ENCODE measurements at places on chromosomes 16 and 17.

DNA sequence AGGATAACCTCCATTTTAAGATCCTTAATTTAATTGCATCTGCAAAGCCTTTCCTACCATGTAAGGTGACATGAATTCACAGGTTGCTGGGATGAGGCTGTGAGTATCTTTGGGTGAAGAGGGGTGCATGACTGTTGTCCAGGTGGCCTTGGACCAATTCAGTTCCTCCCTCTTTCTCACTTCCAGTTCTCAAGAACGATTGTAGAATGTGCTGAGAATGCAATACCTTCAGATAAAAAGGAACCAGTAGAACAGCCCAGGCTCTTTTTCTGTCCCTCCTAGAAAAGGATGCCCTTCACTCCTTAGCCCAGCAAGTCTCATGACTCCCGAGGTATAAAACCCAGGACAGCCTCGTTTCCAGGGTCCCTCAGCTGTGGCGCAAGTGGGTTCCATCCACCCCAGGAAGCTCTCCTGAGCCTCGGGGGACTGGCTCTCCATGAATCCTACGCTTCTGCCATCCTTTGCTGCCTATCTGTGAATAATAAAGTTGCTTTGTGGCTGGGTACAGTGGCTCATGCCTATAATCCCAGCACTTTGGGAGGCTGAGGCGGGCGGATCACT, 61.6 kb upstream of the FA2H start:
- DNase-seq: no peak

- DNase-seq: no peak
These were observed 1.1 kb upstream of the UBE2I start for GRCh38 chr16:1308036-1308976.

- no peak for DNase-seq
These were observed 2.0 kb upstream of the KIFC3 start for GRCh38 chr16:57804111-57804837.

GRCh38 chr16:55046916-55047315, 116.3 kb downstream of the IRX5 start:
- no peak for DNase-seq

GRCh38 chr17:7589891-7590691, at the start of gene SOX15:
TSS of gene SOX15 (minus strand) at chr17:7590094. CDS start at chr17:7589676, 418 bp downstream.
- DNase-seq: no peak

DNA sequence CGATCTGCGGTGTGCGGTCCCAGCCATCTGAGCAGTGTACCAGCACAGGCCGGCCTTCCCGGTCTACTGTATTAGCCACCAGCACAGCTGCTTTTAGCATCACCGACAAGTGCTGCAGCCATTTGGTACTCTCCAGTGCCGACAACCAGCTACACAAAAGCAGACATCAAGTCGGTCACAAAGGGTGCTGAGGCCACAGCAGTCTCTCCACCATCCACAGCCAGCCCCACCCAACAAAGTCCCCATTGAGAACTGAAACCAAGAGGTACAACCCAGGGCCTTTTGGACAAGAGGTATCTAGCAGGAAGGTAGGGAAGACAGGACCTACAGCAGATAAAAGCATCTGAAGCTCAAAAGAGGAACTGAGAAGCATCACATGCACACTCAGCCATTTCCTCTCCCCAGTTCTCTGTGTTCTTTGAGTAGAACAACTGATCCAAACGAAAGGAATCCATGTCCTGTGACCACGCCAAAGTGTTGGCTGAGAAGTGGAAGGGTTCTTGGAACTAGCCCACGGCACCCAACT, 9.5 kb downstream of the MTMR4 start:
- no peak for DNase-seq

- no peak for DNase-seq
These were observed 930 bp downstream of the CHMP1A start for GRCh38 chr16:89656435-89657121.

DNA sequence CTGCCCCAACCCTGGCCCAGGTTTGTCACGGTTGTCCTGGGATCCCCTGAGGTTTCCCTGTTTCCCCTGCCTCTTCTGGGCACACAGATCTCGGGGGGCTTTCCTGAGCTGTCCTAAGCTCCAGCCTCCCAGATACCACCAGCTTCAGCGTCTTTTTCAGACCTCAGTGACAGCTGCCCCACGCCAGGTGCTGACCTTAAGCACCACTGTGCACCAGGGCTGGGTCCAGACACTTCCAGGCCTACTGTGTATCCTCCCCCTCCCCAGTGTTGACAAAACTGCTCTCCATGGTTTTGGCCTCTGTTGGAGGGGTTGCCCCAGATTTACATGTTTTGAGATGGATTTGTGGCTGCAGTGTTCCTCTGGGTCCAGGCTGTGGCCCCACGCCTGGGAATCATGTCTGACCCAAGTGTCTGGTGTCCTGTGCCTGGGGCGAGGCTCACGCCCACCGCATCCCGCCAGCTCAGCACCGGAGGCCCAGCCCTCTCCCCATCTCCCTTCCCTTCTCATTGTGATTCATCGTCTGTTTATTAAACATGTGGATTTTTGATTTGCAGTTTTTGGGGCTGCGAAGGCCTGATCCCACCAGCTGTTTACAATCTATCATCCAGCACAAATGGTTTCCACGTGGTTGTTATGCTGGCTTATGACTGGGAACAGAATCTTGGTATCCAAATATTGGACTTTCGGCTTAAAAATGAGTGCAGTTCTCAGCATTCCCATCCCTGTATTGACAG, 82.1 kb downstream of the METRNL start:
- no peak for DNase-seq

GRCh38 chr17:80456465-80457235, 19.8 kb downstream of the NPTX1 start:
- no peak for DNase-seq
